A549 treated with ZK216348 at 1 μM for 4 hours (cell line): ENCODE measurements at places on chromosomes 5 and 9. TPM values are rescaled to one million over a fixed set of nuclear protein-coding genes. Genes with fewer than 3 reads are reported as not detected.

The ADGRD2 gene
- total RNA-seq: not detected in 5 replicates

The HSPB3 gene
- total RNA-seq: not detected in 5 replicates

The SMIM23 gene
- total RNA-seq: not detected in 5 replicates

The KIF4B gene
- total RNA-seq: not detected in 5 replicates

The GFI1B gene
- total RNA-seq: not detected in 5 replicates

The RNF183 gene
- not detected in 5 replicates for total RNA-seq

The ENTREP1 gene
- total RNA-seq: 0.61 to 0.74 TPM (median 0.65 TPM) in 5 replicates

The SPRY4 gene
- 5.3 to 9.4 TPM (median 7.1 TPM) in 5 replicates for total RNA-seq

The JMY gene
- 1.6 to 4.1 TPM (median 3.3 TPM) in 5 replicates for total RNA-seq

The HRCT1 gene
- 0.18 to 0.61 TPM (median 0.26 TPM) in 4 of 5 replicates, not detected in the other for total RNA-seq

The JAKMIP2 gene
- total RNA-seq: not detected in 5 replicates

The GRXCR2 gene
- not detected in 5 replicates for total RNA-seq

The CEL gene
- total RNA-seq: 0.51 to 1.3 TPM (median 0.83 TPM) in 5 replicates

The DNAJC18 gene
- total RNA-seq: 6.3 to 10.0 TPM (median 7.2 TPM) in 5 replicates

The PCDHGB2 gene
- 0.11 to 0.17 TPM (median 0.15 TPM) in 3 of 5 replicates, not detected in the others for total RNA-seq

The SPAAR gene
- total RNA-seq: 0.15 to 0.16 TPM in 2 of 5 replicates, not detected in the others

The FOXD1 gene
- 15.5 to 25.4 TPM (median 19.9 TPM) in 5 replicates for total RNA-seq

The IFNA2 gene
- total RNA-seq: not detected in 5 replicates

The PNPLA7 gene
- total RNA-seq: 0.28 to 1.2 TPM (median 1.1 TPM) in 5 replicates

The RPL12 gene
- 2,528 to 3,245 TPM (median 2,756 TPM) in 5 replicates for total RNA-seq

The FGF1 gene
- total RNA-seq: 0.15 to 1.8 TPM (median 0.29 TPM) in 5 replicates

The PCDHB10 gene
- total RNA-seq: not detected in 5 replicates

The CCL28 gene
- 0.06 to 0.22 TPM (median 0.14 TPM) in 4 of 5 replicates, not detected in the other for total RNA-seq

The DND1 gene
- 0.33 to 1.1 TPM (median 0.86 TPM) in 5 replicates for total RNA-seq

The ATOX1 gene
- total RNA-seq: 185 to 236 TPM (median 196 TPM) in 5 replicates

The REEP2 gene
- 6.1 to 8.2 TPM (median 6.8 TPM) in 5 replicates for total RNA-seq

The ZNF366 gene
- total RNA-seq: not detected in 5 replicates

The GAPT gene
- total RNA-seq: not detected in 5 replicates

The PRLR gene
- total RNA-seq: 0.04 to 0.39 TPM in 2 of 5 replicates, not detected in the others

The PCDHA10 gene
- total RNA-seq: 0.02 to 0.11 TPM in 2 of 5 replicates, not detected in the others

The BTNL9 gene
- total RNA-seq: 0.53 to 1.5 TPM (median 0.99 TPM) in 5 replicates

The F12 gene
- total RNA-seq: 11.6 to 25.9 TPM (median 23.8 TPM) in 5 replicates

The ANKRD31 gene
- total RNA-seq: 0.05 to 0.08 TPM (median 0.06 TPM) in 5 replicates

The SH3TC2 gene
- 0.23 to 1.3 TPM (median 0.72 TPM) in 5 replicates for total RNA-seq

The SDHA gene
- total RNA-seq: 92.2 to 128 TPM (median 120 TPM) in 5 replicates

The PCDHGC4 gene
- total RNA-seq: not detected in 5 replicates
